ENCODE measurements at places on chromosomes 4 and X.

GRCh38 chr4:98603683-98604521 lies 54.5 kb downstream of the TSPAN5 start:
- peak; percentile 79 for DNase-seq

- no peak for DNase-seq
Measured at GRCh38 chr4:111221371-111221770, 598.5 kb upstream of the PITX2 start.

- no peak for DNase-seq
Measured at GRCh38 chrX:18291006-18291545, 63.4 kb downstream of the SCML2 start.

DNA sequence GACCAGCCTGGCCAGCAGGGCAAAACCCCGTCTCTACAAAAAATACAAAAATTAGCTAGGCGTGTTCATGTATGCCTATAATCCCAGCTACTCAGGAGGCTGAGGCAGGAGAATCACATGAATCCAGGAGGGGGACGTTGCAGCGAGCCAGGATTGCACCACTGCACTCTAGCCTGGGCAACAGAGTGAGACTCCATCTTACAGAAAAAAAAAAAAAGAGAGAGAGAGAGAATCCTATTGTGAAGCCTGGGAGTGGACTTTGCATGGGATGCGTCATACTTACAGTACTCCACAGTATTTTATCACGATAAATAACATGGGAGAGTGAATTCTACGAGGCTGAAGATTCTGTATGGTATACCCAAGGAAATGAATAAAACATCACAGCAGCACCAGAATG lies 139.6 kb downstream of the AASDH start:
- DNase-seq: no peak

- DNase-seq: peak; percentile 9
Measured at GRCh38 chrX:118420462-118420861, 74.6 kb downstream of the WDR44 start.

DNA sequence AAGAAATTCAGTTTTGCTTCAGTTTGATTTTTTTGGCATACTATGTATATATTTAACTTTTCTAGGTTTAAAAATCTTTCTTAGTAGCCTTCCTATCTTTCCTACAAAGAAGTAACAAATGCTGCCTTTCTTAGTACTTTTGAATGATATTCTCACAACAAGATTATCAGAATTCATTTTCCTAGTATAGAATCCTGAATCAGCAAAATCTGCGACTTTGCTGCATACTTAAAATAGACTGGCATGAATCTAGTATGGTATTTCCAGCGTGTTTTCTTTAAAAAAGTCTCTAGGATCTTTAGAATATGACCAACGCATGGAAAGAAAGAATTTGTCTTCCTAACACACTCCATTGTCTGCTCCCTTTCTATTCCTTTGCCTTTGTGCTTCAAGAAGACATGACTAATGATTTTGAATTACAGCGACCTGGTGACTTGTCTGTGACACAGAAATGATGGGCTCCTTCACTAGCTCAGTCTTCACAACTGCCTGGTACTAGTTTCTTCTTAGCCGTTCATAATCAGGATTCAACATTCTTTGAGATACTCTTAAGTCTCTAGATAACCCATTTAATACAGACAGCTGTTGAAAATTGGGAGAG lies 349.8 kb downstream of the PPARGC1A start:
- DNase-seq: no peak

DNA sequence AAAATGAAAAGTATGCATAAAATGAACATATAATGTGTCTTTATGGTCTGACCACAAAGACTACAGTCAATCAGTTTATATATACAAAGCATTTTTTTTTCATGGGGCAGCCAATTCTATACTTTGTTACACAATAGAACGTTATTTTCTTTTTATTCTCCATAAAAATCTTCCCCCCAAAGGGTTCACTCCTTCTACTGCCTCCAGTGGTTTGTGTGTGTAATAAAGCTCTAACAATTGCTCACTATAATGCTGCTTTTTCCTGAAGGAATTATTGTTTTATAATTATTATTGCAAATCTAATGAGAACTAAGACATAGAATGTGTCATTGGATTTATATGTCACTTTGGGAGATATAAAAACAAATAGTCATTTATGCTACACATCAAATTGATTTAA lies 664.1 kb upstream of the PABPC4L start:
- no peak for DNase-seq

DNA sequence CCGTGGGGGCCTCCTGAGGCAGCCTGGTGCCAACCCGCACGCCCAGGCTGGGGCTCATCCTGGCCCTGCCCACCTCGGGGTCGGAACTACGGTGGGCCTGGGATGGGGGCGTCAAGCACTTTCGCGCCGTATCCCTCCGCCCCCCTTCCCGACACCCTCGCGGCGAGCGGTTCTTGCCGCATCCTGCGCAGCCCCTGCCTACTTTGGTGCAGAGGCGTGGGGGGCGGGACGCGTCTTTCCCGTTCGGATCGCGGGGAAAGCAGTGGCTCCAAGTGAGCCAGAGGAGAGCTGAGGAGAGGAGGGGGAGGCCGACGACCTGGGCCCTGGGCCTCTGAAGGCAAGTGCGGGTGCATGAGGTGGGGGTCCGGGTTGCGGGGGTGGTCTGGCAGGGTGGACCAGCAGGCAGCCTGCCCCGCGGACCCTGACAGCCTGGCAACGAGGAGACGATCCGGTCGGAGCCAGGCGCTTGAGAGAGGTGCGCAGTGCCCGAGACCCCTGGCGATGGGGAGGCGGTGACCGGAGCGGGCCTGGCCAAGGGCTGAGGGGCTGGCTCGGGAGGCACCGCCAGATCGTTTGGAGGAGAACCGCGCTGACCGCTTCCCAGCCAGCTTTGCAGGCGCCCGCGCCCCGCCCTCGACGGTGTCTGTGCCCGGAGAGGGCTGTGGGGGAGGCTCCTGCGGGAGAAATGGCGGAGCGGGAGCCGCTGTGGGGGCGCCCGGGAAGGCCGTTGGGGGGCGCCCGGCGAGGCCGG lies at the start of gene GPRASP2:
Gene GPRASP2 (plus strand): TSS at position 233 of the 751 bp plus-strand sequence. CDS start 2,422 bp downstream, outside the sequence.
- DNase-seq: peak; percentile 15

GRCh38 chr4:5678977-5679376 lies 29.4 kb downstream of the EVC2 start:
- DNase-seq: no peak

- DNase-seq: no peak
Measured at GRCh38 chrX:70264784-70265183, 3.4 kb upstream of the ARR3 start.

GRCh38 chrX:24478509-24478908 lies 13.4 kb downstream of the PDK3 start:
- no peak for DNase-seq

DNA sequence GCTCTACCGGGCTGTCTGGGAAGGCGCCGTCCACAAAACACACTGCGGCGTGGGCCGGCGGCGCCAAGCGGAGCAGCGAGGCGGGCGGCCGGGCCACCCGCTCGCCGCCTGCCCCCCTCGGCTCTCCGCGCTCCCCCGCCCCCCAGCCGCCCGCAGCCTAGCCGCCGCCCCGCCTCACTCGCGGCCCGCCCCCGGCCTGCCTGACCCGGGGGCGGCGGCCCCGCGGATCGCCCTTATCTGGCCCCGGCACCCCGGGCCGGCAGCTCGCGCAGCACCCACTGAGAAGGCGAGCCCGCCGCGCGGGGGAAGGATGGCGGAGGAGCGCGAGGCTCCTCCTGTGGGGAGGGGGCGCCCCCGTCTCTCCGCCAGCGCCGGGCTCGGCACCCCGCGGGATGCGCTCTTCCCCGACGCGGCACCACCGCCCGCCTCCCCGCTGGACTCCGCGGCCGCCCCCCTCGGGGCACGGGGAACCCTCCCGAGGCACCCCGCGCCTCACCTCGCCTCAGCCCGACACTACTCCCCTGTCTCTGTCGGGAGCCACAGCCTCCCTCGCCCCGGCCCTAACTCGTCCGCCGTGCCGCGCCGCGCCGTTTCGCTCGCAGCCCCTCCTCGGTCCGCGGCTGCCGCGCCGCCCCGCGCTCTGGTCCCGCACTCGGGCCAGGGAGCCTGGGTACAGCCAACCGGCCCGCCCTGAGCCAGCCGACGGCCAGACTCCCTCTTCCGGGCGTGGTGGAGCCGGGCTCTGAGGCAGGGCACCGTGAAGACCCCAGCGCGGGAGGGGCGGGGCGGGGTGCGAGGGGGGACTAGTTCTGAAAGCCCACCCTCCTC lies 566 bp downstream of the ATP11C start:
- DNase-seq: peak; percentile 26

DNA sequence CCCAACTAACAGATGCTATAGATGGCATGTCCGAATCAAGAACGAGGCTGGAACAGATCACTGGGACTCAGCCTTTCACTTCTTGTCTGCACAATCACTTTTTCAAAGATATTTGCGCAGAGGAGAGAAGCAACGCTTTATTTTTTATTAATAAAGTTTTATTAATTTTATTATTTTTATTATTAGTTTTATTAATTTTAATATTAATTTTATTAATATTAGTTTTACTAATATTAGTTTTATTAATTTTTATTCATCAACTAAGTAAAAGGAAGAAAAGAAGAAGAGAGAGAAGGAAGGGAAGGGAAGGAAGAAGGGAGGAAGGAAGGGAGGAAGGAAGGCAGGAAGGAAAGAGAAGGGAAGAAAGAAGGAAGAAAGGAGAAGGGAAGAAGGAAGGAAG lies 236.4 kb upstream of the HHIP start:
- no peak for DNase-seq

DNA sequence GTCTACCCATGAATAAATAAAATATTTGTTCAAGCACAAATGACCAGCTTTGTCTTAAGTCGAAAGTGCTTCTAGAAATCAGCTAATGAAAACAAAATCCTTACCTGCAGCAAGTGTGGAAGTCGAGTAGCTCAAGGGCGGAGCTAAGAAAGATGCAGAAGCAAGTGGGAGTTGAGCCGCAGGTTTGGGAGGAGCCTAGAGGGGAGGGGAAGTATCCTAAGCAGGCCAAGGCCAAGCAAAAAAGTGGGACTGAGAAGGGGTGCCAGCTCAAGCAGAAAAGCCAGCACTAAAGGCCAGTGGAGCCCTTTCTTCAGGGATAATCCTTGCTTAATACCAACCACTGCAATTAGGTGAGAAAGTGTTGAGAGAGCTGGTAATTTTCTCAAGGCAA lies 60.8 kb downstream of the DLG3 start:
- no peak for DNase-seq

GRCh38 chr4:25449270-25449669 lies 72.2 kb downstream of the ANAPC4 start:
- no peak for DNase-seq

GRCh38 chr4:170336238-170336775 lies 246.6 kb upstream of the AADAT start:
- DNase-seq: no peak

GRCh38 chr4:94695384-94695783 lies 62.4 kb upstream of the BMPR1B start:
- no peak for DNase-seq

GRCh38 chrX:123990602-123991001 lies 29.1 kb downstream of the STAG2 start:
- no peak for DNase-seq

GRCh38 chr4:83546786-83547185 lies 10.9 kb downstream of the GPAT3 start:
- DNase-seq: no peak

DNA sequence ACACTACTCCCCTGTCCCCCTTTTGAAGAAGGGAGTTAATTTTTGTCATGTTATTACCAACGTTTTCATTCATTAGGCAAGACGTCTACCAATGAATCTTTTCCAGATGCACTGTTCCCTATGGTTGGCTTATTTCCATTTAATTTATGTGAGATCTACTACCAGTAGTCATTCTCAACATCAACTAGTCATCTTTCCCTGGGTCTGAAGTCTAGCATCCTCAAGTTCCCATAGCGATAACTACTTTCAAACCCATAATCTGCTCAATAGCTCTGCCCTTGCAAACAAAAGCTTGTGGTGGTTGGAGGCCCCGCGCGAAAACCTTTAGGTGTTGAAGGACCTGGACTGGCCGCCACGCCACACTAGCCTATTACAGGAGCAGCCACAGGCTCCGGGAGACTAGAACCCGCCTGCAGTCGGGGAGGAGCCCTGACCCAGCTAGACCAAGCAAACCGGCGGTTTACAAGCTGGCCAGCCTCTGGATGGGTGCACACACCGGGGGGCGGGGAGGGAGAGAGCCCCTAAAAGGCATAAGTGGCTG lies 746 bp downstream of the PPAT start:
- DNase-seq: peak; percentile 68

- no peak for DNase-seq
Measured at GRCh38 chr4:38497121-38497520, 166.9 kb upstream of the KLF3 start.

GRCh38 chr4:154516318-154517029 lies 24.9 kb upstream of the DCHS2 start:
- DNase-seq: no peak

DNA sequence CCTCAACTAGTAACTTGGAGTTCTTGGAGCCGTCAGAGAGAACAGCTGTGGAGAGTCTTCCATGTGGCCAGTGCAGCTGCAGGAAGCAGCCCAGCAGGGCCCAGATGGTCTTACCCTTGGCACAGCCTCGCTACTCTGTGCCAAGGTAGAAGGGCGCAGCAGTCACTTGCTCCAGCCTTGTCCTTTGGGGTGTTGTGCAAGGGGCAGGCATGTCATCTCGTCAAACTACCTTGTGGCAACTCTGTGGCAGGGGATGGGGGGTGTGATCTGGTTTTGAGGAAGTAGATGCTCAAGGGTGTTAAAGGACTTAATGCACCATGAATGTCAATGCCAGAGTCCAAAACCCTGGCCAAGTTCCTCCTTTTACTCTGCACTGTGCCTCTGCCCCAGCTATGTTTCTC lies 34.2 kb upstream of the TBC1D14 start:
- DNase-seq: no peak

DNA sequence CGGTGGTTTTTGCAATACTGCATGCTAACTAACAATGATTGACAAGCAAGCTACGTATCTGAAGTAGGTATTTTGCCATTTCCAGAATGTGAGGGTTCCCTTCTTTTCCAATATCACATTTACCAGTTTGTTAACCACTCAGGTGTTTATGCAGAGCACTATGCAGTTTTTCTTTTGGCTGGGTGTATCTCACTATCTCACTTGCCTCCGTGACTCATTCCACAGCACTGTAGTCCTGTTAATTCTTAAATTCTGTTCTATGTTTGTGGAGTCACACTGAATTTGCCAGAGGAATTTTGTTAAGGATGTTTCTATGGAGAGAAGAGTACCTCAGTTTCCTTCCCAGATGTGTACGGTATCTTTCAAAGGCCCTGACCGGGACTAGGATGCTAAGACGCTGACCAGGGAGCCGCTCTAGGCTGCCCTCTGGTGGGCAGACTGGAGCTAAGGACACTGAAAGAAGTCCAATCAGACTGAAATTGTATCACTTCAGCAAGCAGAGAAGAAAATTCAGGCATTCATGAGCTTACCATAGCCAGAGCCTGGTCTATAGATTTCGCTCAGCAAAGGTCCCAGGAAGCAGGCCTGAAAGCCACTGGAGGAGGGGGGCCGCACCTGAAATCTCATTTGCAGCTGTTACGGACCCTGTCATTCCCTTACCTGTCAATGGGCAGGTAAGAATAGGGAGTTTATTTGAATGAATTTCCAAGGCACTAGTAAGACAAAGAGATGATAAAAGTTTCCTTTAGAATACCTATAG lies 388.4 kb upstream of the SPOCK3 start:
- peak; percentile 78 for DNase-seq

- no peak for DNase-seq
Measured at GRCh38 chr4:82799006-82799881, 648 bp upstream of the SCD5 start.

GRCh38 chr4:145186729-145187128 lies 6.3 kb upstream of the OTUD4 start:
- no peak for DNase-seq

- DNase-seq: no peak
Measured at GRCh38 chr4:169869490-169869889, 111.7 kb upstream of the HPF1 start.

- DNase-seq: no peak
Measured at GRCh38 chrX:155188786-155189185, 27.5 kb upstream of the VBP1 start.

Data from HAP-1 (cell line).